ENCODE measurements at places on chromosomes 11 and 22.

- no peak for DNase-seq
Observed at GRCh38 chr11:26493616-26494015, 78.4 kb downstream of the MUC15 start.

- DNase-seq, result no peak
Observed at GRCh38 chr11:59182457-59183151, 10.7 kb downstream of the DTX4 start.

DNA sequence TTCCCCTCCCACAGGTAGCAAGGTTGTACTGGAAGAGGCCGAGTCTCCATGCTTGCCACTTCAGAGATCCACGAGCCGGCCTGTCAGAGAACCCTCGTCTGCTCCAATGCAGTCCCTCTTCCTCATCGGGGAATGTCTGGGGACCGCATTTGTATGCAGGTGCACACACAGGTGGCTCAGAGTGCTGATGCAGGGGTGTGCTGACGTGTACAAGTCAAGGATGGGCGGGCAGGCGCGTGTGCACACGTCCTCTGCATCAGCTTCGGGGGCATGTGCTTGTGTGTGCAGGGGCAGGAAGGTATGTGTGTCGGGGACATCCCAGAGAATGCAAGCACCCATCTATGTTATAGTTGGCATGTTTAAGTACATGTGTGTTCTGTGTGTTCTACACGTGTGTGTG lies 49.4 kb downstream of the ELFN2 start:
- DNase-seq, result no peak

GRCh38 chr11:118521892-118522311 lies 5.4 kb upstream of the TTC36 start:
- no peak for DNase-seq

GRCh38 chr22:31230871-31231621 lies 18.9 kb downstream of the LIMK2 start:
- DNase-seq, result peak; percentile 61

- no peak for DNase-seq
Observed at GRCh38 chr11:95365348-95365747, 134.3 kb upstream of the SESN3 start.

- DNase-seq, result no peak
Observed at GRCh38 chr11:46072172-46072964, 48.9 kb downstream of the PHF21A start.

GRCh38 chr11:19426011-19426755 lies 185.4 kb upstream of the E2F8 start:
- DNase-seq, result no peak

DNA sequence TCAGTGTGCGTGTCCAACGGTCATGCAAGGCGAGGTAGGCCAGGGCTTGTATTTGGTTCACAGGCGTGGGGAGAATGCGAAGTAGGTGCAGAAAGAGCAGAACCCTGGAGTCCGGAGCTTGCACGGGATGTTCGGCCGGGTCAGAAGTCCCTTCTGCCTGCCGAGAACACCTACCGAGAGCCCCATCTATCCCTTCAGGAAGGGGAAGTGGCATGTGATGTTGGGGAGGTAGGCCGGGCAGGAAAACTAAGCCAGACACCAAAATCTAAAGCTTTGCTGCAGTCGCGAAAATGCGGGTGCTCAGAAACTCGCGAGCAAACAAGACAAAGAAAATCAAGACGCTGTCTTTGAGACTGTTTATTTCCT lies 435 bp upstream of the TAF6L start:
- DNase-seq, result no peak

GRCh38 chr11:96162816-96163499 lies 180.0 kb downstream of the MAML2 start:
- DNase-seq, result no peak

DNA sequence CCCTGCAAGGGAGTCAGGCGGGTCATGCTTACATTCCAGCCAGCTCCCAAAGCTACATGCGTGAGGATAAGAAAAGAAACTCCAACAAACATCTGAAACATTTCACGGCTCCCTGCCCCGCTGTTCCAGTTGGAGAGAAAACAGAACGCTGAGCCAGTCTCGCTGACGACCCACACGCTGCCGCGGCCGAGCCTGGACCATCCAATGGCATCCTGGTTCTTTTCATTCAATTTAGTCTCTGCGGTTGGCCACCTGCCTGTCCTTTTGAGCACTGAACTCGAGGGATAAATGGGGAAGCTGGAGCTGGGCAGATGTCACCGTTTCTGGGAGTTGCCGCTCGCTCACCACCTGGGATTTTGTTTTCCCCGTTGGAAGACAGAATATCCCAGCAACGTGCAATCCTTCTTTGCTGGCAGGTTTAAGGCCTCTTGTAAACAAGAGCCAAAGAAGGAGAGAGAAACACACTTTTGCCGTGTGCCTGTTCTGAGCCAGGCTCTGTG lies 45.3 kb upstream of the SHISAL1 start:
- no peak for DNase-seq

DNA sequence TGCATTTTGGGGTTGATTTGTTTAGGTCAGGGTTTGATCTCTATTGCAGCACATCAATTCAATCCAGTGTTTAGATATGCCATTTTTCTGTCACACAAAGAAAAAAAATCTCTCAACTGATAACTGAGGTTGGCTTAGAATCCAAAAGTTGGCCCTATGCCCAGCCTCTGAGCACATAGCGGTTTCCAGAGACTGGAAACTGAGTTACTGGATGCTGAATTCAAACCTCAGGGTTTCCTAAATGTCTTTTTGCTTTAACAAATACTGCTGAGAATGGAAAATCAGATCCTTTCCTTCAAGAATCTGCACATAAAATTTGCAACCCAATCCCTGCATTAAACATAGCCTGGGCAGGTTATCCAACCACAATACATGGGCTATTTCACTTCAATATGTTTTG lies 4.0 kb downstream of the P4HA3 start:
- no peak for DNase-seq

GRCh38 chr11:12802418-12803085 lies 128.3 kb downstream of the TEAD1 start:
- peak; percentile 17 for DNase-seq

- no peak for DNase-seq
Observed at GRCh38 chr22:35674335-35674734, 26.1 kb downstream of the APOL6 start.

DNA sequence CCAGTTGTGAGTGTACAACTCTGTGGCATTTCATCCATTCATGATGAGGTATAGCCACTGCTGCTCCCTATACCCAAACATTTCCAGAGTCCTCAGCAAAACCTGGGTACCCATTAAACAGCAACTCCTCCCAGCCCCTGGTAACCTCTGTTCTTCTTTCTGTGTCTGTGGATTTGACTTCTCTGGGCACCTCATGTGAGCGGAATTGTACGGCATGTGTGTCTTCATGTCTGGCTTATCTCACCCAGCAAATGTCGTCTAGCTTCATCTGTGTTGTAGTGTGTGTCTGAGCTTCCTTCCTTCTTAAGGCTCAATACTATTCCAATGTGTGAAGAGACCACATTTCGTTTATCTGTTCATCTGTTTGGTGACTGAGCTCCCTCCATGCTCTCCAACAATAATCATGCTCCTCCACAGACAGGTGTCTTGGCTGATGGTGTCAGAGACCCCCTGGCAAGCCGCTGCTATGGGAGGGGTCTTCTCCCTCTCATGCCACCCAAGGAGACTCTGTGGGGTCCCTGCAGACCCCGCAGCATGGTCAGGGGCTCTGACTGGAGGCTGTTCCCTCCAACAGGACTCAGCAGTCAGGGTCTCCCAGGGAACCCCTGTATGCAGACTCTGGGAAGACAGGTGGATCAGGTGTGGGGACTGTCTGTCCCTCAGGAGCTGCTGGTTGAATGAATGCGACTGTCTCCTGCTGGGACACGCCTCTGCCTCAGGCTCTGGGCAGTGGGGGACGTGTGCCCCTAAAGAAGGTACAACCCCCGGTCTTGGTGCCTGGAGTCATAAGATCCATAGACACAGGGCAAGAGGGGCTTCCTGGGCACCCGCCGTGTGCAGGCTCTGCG lies 52.7 kb downstream of the SMIM38 start:
- no peak for DNase-seq

- no peak for DNase-seq
Observed at GRCh38 chr11:64757549-64758329, 2.0 kb downstream of the PYGM start.

All from DMS 273 treated with DMSO at 0.1 percent for 48 hours (cell line).